CD4-positive, alpha-beta T cell treated with Interleukin-15 for 4 hours (primary cell): ENCODE measurements at places on chromosomes 11 and 22.
A peak's percentile ranks its signal among the peaks of the same experiment; 100 is the strongest.

DNA sequence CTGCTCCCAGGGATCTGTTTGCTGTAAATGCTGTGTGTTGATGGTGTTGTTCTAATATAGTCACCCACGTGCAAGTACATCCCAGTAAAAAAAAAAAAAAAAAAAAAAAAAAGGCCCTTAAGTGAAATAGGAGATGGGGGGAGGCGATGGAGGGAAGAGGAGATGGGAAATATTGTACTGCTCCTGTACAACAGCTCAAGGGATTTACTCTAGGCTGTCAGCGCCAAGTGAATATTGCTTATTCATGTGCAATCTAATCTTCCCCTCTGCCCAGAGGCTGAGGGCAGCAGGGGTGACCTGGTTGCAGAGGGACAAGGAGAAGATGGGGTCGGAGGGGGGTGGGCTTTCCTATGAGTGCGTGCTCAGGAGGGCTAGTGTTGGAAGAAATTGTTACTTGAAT is 206.2 kb upstream of the CADM1 start:
- DNase-seq: no peak

DNA sequence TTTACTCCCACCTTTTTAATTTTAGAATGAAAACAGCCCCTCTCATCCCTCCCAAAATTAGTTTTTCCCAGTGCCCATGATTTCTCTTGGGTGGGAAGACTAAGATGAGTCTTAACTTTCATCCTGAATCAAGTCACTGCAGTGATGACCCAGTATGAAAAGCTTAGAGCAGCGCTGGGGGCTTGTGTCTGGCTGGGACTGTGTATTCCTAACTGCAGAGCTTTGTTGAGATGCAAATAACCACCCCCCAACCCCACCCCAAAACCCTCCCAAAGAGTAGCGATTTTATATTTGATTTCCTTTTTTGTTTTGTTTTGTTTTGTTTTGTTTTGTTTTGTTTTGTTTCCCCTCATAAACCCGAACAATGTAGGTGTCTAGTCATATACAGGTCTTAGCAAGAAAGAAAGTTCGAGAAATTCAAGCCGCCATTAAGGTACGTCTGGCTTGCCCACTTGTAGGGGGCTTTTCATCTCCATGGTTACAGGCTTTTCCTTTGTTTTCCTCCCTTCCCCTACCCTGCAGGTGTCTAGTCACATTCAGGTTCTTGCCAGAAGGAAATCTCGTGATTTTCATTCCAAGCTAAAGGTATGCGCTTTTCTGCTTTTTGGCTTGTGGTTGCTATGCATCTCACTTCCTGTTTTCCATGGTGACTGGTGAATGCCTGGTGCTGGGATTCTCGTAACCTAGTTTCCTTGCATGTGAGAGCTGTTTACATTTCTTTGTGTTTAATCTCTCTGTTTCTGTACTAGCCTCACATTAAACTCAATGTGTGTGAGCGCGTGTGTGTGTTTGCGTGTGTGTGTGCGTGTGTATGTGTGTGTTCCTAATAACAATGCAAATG is 144.6 kb upstream of the RASSF10 start:
- DNase-seq: no peak

DNA sequence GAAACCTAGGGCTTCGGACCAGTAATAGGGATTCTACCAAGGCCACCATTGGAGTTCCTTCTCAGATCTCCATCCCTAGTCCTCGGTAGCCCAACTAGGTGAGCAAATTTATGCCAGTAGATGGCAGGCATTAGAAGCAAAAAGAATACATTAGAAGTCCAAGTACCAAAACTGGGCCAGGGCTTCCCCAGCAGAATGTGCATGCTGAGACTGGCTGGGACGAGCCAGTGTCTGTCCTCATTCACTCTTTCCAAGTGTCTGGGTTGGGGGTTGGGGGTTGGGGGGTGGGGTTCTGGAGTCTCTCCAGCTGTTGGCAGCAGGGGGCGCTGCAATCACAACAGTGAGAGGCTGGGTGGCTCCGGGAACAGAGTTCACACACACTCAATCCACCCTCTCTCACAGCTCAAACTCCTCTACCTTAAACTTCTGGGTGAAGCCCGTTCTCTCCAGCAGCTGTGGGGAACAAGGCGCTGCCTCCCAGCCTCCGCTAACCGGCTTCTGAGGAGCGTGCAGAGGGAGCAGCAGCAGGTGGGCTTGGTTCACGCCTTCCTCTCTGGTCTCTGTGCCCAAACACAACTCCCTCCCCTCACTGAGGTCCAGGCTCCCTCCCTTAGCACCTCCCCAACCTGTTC is 57.5 kb downstream of the BTG4 start:
- DNase-seq: peak; percentile 6

DNA sequence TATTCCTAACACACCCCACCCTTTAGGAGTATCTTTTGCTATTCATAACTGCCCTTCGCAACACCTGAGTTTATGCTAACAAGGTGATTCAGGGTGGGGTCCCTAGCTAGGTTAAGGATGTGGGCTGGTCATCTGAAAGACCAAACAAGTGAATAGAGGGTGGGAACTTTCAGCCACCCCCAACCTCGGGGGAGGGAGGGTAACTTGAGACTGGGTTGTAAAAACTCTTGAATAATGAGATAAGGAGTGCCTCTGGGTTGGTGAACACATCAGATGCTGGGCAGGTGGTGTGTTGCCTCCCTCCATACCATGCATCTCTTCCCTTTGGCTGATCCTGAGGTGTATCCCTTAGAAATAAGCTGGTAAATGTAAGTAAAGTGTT is 111.5 kb downstream of the SWAP70 start:
- DNase-seq: no peak

DNA sequence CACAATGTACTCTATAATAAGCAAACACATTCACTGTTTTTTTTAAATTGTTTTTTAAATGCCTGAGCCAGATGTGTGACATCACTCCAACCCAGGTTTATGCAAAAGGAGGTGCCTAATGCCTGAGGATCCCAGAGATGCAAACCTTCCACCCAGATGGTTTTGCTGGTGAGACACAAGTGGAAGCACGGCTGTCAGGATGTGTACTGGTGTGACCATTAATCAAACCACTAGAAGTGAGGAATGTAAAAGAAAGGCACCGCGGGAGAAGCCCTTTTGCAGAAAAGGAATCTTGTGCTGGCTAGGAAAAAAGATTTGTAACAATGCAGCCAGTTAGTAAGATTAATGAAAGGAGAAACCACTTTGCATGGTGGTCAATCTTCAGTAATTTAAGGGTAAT is 407.4 kb downstream of the LARGE1 start:
- DNase-seq: no peak

GRCh38 chr22:39012533-39013511 is 1.2 kb upstream of the APOBEC3C start:
- no peak for DNase-seq

GRCh38 chr22:29813563-29813962 is 24.5 kb downstream of the ASCC2 start:
- DNase-seq: no peak

DNA sequence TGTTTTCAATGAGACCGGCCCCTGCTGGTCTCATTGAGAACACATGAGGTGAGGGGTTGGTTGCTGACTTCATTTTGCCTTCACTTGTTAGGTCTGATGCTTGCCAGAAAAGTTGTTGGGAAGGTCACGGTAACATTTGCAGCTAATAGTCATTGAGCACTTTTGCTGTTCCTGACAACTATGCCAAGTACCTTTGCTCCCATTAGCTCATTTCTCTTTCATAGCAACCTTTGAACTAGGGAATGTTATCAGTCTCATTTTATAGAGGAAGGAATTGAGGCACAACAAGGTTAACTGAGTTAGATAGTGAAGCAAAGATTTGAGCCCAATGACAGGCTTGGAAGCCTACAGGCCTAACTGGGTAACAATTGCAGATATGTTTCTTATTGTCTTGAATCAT is 195.4 kb upstream of the LARGE1 start:
- DNase-seq: no peak

DNA sequence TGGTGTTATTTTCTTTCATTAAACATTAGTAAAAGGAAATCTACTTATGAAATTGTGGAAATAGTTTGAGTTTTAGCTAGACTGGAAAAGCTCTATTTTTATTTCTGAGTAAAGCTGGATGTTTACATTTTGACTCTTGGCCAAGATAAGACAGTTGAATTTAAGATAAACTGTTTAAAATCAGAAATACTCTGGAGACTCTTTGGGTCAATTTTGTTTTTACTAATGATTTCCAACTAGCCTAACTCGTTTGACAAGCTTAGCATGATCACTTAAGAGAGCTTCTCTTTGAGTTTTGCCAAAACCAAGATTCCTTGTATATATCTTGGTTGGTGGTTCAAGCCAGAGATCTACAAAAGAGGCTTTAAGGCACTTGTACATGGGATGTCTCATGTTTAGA is 724.8 kb upstream of the LUZP2 start:
- DNase-seq: no peak

GRCh38 chr22:22691716-22692701 is 47.6 kb downstream of the GGTLC2 start:
- DNase-seq: no peak

DNA sequence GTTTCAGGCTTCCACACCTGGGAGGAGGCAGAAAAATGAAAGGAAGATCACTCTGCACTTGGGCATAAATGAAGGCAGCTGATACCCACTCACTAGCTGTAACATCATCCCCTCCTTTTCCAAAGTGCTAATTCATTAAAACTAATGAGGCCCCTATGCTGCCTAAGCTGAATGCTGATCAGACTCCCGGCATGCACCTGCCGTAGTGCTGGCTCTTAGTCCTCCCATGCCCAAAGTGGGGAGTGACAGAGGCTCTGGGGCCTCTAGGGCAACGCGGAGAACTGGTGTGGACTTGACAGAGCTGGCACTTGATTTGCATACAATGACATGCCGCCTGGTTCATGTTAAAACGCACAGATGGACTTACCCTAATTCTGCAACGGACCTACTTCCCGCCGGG is 96.5 kb upstream of the NCAM1 start:
- no peak for DNase-seq

DNA sequence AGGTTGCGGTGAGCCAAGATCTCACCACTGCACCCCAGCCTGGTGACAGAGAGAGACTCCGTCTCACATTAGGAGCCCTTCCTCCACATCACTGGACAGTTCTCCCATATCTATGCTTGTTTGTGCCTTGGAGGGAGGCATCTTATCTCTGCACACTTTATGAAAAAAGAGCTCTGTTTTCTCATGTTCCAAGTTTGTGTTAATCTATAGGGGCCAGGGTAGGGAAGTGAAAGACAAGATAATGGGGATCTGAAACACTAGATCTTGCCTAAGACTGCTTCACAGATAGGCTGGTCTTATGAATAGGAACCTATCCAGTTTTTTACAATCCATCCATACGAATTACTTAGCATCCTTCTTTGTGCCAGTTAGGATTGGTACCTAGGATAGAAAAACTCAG is 17.1 kb downstream of the OR6Q1 start:
- DNase-seq: no peak

DNA sequence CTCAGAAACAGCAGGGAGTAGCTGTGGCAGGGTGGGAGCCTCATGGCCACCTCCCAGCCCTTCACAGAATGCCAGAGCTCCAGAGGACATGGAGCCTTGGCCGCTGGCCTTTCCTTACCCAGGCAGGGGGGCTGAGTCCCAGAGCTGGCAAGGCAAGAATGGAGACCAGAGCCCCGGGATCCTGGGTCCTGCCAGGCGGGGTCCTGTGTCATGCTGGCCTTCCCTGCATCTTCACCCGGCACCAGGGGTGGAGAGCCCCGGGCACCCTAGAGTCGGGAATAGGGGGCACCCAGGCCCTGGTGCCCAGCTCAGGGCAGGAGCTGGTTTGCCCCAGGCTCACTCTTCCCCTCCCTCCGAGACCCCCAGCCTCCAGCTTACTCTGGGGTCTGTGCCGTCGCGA is 519.9 kb downstream of the TBC1D22A start:
- DNase-seq: no peak

DNA sequence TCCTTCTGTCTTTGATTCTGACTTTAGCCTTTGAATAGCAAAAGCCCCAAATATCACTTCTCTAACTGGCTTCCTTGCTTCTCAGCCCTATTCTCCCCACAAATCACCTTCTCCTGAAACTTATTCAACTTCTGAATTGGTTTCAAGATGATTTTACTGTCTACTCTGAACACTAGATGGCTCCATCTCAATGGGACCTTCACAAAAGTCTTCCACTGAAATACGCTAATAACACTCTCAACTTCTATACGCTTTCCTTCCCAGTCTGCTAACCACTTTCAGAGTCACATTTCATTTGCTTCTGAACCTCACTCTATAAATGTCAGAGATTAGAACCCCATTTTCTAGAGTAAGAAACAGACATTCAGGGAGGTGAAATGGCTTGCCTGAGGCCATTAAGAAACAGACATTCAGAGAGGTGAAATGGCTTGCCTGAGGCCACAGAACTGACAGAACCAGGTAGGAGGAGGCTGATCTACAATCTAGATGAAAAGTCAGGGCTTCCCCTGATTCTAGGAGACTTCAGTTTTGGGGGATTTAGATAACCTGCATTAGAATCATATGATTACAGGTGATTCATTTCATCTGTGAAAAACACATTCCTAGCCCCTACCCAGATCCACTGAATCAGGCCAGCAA is 20.6 kb downstream of the MORC2 start:
- DNase-seq: peak; percentile 37

DNA sequence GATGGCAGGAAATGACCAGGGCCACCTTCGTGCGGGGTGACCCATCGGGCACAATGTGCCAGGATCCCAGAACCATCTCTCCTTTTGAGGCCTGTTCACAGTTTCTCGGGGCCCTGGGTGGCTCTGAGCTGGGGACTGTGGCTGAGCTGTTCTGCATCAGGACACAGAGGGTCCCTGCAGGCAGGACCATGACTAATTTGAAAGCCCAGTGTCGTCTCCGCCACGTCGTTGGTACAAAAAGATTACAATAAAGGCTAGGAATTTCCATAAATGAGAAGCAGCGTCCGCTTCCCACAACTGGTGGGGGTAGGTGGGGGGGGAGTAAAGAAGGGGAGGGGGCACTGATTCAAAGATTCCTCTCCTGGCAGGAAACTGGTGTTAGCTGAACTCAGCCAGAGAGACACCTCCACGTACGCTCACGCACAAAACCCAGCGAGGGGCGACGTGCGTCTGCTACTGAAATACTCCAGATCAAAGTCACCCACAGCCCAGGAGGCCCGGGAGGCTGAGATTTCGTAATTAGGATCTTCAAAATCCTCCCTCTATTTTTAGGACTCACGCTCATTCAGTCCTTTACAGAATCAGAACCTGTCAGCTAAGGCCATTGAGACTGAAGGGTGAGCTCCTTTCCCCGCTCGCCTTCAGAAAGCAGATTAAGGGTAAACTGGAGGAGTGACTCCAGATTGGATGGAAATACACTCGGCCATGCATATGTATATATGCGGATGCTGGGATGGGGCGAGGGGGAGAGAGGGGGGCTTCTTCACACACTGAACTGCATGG is 11.0 kb downstream of the MN1 start:
- no peak for DNase-seq

GRCh38 chr11:86255896-86256295 is 11.3 kb downstream of the EED start:
- DNase-seq: no peak
